ENCODE measurements at places on chromosomes 4 and X.

DNA sequence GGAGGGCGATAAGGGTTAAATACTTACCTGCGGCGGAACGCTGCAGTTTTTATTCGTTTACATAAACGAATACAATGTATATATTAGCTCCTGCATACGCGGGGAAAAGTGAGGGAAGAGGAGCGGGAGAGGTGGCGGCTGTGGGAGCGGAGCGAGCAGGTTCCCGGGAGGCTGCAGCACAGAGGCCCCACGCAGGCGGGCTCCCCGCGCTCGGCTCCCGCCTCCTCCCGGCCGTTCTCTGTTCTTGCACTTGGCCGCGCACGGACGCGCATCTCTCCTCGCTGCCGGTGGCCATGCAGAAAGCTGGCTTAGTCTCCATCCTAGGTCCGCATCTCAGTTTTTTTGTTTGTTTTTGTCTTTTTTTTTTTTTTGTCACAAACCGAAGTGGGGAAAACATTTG is 340.4 kb upstream of the FAT1 start:
- DNase-seq: no peak

DNA sequence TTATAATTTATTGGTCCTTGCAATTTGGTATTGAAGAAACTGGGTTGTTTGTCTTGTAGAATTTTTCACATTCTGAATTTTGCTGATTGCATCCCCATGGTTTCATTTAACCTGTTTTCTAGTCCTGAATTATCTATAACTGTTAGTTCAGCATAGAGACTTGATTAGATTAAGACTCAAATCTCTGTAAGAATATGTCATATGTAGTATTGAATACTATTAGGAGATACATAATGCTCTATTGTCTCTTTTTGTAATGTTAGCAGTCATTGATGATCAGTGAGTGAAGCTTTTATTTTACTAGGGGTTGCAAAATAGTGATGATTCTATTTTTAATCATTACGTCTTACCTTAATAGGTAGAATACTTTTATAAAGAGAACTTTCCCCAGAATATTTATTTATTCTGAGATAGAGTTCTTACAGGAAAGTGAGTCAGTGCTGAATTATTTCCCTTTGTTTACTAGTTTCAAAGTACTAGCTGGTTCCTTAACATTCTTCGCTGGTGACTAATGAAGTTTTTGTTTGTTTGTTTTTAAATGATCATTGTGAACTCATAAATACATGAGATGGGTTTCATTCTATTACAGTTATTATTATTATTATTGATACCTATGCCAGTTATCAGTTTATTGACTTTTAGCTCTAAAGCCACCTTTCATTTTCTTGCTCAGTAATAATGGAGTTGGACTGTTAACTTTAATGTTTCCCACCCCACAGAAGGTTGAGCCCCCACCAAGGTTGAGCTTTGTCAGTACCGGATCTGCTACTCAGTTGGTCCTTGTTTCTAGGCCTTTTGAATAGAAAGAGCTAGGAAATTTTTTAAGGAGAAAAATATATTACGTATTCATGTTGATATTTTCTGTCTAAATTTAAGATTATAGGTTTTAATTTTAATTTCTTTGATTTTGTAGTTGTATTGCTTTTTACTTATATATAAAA is 102.3 kb downstream of the LARP1B start:
- no peak for DNase-seq

- no peak for DNase-seq
These were observed 4.0 kb downstream of the NUDT10 start for GRCh38 chrX:51336584-51336983.

GRCh38 chr4:182137343-182137742 is 105.9 kb upstream of the TENM3 start:
- no peak for DNase-seq

DNA sequence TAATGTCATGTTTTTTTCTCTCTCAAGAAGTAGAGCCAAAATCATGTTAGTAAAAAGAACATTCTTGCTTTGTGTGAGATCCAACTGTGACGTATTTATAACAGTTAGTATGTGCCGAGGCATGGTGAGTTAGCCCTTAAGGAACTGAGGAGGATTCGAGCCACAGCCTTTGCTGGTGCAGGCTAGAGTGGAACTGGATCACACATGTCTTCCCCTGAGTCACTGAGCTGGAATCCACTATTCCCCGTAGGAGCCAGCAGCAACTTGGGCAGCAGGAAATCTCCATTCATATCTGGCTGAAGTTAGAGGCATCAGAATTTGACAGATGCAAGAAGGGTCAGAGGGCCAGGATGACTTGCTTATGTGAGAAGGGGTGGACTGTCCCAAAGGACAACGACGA is 144.6 kb upstream of the KIT start:
- DNase-seq: no peak

DNA sequence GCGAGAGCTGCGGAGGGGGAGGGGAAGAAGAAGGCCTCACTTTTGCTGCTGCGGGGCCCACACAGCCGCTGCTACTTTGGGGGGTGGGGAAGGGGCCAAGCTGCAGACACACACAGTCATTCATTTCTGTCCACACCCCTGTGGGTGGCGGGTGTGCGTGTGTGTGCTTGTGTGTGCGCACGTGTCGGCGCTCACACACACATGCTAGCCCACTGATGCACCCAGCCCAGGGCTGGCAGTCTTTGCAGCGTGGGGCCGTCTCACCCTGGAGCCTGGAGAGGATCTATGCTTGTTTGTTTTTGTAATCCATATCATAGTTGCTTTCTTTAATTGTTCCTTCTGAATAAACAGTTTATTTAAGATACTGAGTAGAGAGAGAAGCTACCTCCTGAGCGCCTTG is 4.0 kb downstream of the DUSP9 start:
- DNase-seq: no peak

- no peak for DNase-seq
These were observed 1.5 kb upstream of the NWD2 start for GRCh38 chr4:37243051-37243450.

DNA sequence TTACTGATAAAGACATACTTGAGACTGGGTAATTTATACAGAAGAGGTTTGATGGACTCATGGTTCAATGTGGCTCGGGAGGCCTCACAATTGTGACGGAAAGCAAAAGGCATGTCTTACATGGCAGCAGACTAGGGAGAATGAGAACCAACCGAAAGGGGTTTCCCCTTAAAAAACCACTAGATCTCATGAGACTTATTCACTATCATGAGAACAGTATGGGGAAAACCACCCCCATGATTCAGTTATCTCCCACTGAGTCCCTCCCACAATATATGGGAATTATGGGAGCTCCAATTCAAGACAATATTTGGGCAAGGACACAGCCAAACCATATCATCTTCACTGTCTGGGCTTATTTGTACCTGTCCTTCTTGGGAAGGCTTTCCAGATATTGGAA is 22.8 kb upstream of the MUC7 start:
- DNase-seq: no peak

DNA sequence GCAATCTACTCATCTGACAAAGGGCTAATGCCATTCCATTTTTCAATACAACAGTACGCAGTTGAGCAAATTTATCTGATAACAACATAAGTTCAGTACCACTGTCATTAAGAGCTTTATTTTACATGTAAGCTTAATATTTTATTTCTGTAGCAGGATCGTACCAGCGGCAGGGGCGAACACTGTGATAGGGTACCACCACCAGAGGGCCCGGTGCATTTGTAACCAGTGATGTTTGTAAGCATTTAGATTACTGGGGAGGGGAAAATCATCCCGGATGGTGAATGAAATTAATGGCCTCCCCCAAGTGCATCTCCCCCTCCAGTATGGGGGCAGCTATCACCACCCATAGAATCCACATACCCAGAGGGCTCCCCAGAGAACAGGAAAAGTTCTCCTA is 179.0 kb downstream of the ADGRA3 start:
- no peak for DNase-seq

DNA sequence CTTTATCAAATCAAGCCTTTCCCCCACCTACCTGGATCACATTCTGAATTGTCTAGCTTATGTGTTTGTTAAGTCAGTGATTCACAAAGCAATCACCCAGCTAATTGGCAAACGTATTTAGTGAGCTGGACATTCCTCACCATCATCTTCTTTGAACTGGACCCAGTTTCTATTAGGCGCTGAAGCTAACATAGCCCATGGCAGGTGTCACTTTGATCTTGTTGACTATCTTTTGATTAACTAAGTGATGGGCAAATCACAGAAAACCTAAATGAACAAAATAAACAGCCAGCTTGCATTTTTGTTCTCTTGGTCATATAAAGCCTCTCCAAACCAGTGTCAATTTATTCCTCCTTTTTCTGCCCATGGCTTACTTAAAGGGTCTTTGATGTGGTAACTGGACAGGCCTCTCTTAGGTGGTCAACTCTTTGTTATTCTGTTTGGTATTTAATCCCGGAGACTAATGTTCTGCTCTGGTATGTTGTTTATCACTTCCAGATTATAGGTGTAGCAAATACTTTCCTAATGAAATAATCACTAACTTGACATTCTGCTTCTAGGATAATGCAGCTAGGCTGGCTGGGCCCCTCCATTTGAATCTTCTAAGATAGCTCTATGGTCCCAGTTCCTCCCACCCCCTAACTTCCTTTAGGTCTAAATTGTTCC is 105.3 kb upstream of the SMIM10 start:
- no peak for DNase-seq

DNA sequence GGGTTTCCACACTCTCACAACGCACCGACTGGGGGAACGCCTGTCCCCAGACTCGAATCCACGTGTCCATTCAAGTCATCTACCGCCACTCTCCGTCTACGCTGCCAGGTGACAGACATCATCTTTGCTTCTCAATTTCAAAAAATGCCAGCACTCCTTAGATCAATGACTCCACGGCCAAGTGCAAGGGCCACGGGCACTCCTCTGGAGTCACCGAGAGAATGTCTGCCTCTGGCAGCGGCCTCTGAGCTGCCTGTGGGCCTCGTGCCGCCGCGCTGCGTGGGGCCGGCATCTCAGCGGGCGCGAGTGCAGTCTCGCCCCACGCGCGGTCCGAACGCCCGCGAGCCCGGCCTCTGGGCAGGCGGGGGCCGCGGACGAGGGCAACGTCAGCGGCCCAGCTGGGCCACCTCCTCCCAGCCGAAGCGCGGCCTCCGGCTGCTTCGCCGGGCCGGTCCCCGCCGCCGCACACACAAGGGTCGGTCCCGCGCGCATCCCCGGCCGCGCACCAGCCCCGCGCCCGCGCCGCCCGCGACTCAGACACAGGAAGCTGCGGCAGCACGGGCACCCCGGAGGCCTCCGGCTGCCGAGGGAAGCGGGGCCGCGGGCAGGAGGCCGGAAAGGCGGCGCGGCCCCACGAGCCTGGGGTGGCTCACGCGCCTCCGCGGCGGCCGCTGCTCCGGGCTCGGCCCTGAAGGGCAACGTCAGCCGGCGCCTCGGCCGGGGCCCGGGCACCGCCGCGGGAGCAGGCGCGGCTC is 450 bp downstream of the ACSL1 start:
- DNase-seq: peak; percentile 26

DNA sequence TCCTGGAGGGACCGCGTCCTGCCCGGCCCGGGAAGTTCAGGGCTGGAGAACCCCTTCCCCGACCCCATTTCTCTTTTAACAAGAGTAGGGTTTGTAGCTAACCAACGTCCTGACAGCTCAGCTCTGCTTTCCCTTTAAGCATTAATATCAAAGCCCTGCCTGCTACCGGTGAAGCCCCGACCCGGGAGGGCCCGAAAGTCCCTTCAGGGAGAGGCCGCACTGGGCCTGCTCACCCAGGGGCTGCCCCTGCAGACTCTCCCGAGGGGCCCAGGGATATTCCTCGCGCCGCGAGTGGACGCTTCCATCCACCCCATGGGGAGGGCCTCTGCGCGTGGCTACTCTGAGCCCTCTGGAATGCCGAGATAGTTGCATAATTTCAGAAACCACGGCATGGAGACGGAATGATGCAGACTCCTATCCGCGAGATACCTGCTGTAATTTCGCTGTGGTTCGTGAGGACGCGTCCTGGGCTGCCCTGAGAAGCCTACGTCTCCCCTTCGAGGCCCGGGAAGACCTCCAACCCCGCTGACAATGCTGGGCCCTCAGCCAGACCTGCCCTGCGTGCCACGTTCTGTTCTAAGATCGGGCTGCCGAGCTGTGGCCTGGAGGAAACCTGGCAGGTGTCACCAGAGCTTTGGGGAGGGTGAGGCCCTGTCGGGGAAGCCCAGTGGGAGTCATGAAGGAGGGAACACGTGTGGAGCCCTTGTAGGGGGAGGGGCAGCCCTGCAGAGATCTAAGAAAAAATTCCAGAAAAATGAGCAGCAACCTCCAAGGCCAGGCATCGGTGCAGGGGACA is 999 bp upstream of the CTBP1 start:
- no peak for DNase-seq

DNA sequence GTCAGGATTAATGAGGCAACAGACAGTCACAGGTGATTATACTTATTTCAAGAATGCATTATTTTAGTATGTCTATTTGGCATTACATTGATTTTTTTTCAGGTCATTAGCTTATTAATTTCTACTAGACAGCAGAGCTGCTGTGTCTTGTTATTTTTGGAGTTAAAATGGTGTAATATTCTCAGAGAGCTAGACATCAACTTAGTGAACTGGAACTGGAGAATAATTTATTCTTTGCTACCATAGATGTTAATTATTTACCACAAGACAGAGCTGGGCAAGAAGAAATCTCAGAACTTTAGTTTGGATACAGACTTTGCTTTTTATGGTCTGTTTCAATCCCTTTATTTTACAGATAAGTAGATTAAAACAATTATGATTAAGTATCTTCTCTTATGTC is 10.2 kb upstream of the HPGD start:
- no peak for DNase-seq

DNA sequence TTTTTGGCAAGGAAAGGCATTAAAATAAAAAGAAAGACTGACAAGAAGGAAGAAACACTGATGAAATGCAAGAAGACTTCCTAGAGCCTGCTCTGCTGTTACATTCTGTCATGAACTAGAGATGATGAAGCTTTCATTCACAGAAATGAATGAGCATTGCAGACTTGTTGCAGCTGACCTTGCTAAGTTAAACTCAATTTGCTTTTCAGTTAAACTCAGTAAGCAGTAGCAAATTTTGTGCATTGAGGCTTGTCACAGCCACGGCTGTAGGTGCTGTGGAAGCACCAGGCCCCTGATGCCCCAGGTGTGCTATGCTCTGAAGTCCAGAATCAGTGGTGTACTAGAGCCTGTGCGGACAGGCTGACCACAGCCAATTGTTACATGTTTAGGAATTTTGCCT is 39.6 kb upstream of the LSM6 start:
- DNase-seq: no peak

GRCh38 chr4:88879991-88880390 is 177.0 kb downstream of the FAM13A start:
- DNase-seq: no peak

- no peak for DNase-seq
These were observed 1477.8 kb downstream of the C4orf33 start for GRCh38 chr4:130573742-130574141.

- no peak for DNase-seq
These were observed 9.3 kb upstream of the ENAM start for GRCh38 chr4:70619288-70619687.

GRCh38 chrX:26511589-26512363 is 295.8 kb downstream of the MAGEB5 start:
- DNase-seq: no peak

GRCh38 chr4:113146876-113147358 is 97.5 kb downstream of the ANK2 start:
- DNase-seq: no peak

- no peak for DNase-seq
These were observed 550.0 kb downstream of the EPHA5 start for GRCh38 chr4:65120287-65120686.
